NCI-H1417 treated with DMSO at 0.1 percent for 48 hours (cell line): ENCODE measurements at places on chromosomes 6 and 20.

DNA sequence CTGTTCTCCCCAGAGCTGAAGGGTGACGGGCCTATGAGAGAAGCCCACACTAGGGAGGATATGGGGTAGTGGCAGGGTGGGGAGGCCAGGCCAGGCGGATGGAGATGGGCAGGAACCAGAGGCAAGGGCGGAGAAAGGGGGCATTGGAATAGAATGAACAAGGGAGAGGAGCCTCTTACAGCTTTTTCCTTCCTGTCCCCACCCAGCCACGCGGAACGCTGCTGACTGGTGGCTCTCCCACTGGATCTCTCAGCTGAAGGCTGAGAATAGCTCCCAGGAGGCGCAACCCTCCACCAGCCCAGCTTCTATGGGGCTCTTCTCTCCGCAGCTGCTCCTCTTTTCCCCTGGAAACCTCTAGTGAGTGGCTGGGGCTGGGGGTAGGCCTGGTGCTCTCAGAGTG lies 10.8 kb downstream of the DLK2 start:
- DNase-seq = no peak

DNA sequence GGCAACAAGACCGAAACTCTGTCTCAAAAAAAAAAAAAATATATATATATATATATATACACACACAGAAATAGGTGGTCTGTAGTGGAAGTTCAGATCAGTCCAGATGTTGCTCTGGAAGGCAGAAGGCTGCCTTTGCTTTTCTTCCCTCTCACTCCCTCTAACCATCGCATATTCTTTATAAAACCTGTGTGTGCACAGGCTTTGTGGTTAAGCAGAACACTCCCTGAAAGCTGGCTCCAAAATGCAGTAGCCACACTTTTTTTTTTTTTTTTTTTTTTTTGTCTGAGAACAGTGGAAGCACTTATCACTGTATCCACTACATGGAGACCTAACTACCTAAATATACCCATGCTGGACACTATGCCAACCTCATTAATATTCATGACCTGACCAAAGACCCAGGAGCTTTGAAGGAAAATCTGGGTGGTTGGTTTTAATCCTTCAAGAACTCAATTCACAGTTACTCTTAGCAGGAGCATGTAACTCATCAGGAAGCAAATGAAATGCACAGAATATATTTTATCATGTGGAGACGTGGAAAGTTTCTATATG lies 20.0 kb upstream of the GFOD1 start:
- DNase-seq = no peak

- no peak for DNase-seq
Observed at GRCh38 chr20:46634528-46634927, 16.7 kb downstream of the SLC13A3 start.

- no peak for DNase-seq
Observed at GRCh38 chr20:47348539-47349142, 7.9 kb downstream of the ZMYND8 start.

DNA sequence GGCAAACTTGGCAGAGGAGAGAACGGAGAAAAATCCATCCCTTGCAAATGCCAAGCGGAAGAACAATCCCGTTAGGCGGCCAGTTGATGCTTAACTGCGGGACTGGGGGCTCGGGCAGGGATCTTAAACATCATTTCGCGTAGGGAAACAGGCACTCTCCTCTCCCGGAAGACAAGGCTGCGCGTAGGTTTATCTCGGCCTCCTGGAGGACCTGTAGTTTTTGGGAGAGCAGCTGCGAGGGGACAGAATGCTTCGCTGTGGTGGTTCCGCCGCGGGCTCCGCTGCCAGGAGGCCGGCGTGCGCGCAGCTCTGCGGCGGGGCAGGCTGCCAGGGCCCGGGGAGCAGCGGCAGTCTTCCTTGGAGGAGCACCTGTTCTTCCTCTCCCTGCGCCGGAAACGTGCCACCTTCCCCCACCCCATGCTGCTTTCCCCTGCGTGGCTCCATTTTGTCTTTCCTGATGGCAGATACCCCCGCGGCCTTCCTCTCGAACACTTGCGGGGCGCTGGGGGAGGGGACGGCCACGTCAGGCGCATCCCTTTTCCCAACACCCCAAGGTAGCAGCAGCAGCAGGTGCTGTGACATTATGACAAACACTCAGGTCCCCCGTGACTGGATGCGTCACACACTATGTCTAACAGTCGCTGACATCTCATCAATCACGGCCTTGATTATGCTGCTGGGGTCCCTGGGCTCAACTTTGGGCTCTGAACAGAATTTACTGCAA lies 230.7 kb upstream of the BTBD3 start:
- peak; percentile 84 for DNase-seq

DNA sequence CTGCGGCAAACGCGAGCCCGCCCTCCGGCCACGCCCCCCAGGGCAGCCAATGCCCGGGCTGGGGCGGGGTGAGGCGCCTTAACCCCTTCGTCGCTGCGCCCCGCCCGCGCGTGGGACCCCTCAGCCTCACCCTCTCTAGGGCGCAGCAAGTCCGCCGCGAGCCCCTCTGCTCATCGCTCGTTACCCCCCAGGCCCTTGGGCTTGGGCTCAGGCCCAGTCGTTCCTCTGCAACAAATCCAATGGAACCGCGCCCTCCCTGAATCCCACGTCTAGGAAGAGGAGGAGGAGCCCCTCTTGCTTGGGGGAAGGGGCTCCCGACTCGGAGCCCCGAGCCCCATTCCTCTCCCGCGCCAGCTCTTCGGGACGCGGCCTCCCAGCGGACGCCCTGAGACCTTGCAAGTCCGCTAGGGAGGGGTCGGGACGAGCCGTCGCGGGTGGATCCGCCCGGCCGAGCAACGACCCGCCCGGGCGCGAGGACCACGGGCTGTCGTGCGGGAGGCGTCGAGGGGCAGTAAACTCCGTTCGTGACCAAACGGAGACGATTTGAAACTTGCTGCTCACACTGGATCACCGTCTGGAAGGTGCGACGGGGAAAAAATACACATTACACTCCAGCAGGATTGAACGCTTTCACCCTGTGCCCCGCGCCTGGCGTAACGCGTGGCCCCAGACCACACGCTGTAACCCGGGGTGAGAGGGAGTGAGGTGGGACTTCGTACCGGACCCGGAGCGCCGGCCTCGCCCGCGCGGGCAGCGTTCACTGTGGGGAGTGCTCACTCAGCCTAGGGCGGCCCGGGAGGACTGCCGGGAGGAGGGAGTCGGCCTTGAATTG lies 477 bp upstream of the LZTS3 start:
- DNase-seq = no peak

- no peak for DNase-seq
Observed at GRCh38 chr20:47080365-47080764, 185.7 kb downstream of the EYA2 start.

GRCh38 chr20:11124849-11125505 lies 451.2 kb upstream of the JAG1 start:
- DNase-seq = no peak

DNA sequence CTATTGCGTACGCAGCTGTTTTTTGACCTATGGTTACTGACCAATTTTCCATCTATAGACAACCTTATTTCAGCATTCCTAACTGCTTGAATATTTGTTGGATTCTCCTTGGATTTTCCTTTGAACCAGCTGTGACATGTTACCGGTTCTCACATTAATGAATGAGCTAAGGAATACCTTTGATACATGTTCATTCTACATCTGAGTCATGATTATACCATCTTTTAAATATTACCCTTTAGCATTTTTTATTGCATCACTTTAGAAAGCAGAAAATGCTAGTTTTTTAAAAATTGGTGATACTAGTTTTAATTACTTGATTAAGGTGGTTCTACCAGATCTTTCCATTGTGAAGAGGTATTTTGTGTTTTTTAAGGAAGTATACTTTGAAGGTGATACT lies 1.9 kb upstream of the IGF2R start:
- no peak for DNase-seq

GRCh38 chr6:68990317-68990716 lies 355.2 kb downstream of the ADGRB3 start:
- DNase-seq = no peak

DNA sequence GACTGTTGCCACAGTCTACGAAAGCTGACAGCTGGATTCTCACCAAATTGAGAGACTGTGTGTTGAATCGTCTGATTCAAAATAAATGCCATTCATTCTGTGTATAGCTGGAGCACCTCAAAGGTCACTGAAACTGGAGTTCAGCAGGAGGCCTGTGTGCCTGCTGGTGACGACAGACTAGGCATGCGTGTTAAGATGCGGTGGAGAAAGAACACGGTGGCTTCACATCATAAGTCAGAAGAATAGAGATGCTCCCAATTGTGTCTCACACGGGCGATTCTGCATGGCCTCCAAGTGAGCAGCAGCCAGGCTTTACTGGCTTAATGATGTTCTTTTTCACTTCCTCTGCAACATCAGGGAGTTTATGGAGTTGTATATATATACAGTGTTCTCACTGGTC lies 32.3 kb downstream of the SNHG17 start:
- no peak for DNase-seq

DNA sequence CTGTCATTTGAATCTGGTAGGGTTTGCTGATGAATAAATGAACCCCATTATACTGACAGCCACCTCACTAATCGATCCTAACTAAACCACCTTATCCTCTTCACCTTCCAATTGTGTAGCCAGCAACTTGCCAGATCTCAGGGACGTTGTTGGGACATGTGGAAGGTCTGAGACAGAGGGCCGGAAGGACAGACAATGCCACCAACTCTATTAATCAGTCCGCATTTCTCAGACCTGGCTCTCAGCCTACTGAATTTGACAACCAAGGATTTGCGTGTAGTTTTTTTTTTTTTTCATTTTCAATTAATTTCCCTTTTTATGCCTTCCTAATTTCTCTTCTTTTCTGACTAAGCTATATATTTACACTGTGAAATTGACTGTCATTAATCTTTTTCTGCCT lies 122.5 kb downstream of the CARMIL1 start:
- no peak for DNase-seq

DNA sequence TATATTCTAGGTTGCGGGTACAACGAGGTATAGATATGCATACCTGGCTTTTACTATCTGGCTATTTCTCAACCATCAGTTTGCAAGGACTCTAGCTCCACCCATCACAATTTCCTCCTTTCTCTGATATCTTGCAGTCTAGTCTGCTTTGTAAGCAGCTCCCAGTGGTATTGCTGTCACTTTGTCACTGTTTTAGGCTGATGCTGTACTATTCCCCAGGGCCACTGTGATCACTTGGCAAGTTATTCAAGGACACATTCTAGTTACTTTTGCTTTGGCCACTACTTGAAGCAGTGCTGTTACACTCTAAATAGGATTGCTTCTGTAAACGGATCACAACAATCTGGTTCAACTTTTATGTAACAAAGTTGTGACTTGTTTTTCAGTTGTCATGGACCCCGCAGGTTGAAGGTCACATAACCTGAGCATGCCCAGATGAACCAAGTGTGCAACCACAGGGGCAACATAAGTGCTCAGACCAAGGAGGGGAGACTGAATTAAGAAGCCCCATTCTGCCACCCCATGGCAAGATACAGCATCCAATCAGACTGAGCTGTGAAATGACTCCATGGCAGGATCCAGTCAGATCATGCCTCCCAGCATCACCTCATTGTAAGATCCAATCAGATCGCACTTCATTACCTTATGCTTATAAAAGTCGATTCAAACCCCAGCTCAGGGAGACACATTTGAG lies 588.4 kb upstream of the CITED2 start:
- no peak for DNase-seq
